ENCODE measurements at places on chromosomes 16 and 17.

- DNase-seq, result no peak
These were observed 53.4 kb upstream of the NLK start for GRCh38 chr17:27989046-27989445.

GRCh38 chr16:19680881-19681340 lies 37.1 kb downstream of the KNOP1 start:
- DNase-seq, result no peak

DNA sequence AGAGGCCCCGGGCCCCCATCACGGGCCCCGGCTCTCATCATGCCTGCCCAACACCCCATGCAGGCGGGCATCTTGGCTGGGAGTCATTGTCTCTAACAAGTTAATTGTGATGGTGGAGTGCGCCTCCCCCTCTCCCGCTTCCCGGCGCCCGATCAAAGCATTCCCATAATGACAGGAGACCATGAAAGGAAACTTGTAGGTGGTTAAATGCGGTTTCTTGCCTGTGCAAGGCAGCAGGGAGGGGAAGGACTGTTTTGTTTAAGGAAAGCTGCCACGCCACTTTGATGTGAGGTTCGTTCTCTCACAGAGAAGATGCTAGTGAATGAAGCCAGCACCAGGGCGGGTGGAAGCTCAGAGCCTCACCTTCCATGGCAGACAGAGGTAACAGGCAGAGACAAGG lies 45.4 kb downstream of the C16orf78 start:
- no peak for DNase-seq

DNA sequence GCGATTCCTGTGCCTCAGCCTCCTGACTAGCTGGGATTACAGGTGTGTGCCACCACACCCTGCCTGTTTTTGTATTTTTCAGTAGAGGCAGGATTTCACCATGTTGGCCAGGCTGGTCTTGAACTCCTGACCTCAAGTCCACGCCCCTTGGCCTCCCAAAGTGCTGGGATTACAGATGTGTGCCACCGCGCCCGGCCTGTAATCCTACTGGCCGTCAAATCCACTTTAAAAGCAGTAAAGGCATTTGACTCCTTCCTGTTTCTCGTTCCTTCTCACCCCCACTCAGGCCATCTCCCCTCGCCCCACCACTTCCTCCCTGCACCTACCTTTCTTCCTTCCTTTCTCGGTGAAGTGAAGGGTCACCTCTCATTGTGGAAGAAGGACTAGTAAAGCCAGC lies 69.4 kb upstream of the CREBBP start:
- no peak for DNase-seq

GRCh38 chr16:73781297-73781696 lies 515.3 kb upstream of the PSMD7 start:
- no peak for DNase-seq

GRCh38 chr17:81417879-81418709 lies 22.8 kb downstream of the BAHCC1 start:
- no peak for DNase-seq

- no peak for DNase-seq
These were observed 269.9 kb downstream of the SHISA9 start for GRCh38 chr16:13171313-13171712.

GRCh38 chr16:16016388-16016964 lies 67.1 kb downstream of the ABCC1 start:
- DNase-seq, result no peak

DNA sequence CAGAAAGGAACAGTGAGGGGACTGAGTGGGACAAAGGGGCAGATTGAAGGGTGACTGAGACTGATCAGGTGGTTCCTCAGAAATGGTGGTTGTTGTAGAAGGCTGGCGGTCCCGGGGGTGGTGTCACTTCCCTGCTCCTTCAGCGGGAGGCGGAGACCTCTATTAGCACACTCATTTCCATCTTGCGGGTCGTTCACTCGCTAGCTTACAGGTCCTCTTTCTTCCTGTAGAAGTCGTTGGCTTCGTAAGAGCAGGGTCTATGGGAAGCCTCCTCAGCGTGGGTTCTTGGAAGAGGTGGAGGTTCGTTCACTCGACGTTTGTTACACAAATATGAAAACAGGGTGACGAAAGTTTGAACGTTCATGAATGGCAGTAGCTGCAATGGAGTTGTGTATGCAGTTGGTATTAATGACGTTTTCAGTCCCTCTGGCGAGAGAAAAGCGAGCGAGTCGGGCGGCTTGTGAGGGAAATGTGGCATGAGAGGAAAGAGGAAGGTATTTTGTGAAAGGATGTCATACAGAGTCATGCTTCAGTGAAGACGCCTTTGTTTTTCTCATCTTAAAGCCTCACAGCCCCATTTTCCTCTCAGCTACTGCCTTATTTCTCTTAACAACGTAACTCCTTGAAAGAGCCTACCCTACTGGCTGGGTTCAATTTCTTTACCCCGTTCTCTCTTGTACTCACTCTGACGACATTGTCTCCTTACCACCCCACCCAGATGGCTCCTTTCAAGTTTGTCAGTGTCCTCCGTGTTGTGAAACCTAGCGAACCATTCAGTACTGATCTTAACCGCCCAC lies 667 bp downstream of the EFCAB13 start:
- peak; percentile 77 for DNase-seq

- DNase-seq, result no peak
These were observed 4.8 kb downstream of the GSG1L2 start for GRCh38 chr17:9817086-9817485.

DNA sequence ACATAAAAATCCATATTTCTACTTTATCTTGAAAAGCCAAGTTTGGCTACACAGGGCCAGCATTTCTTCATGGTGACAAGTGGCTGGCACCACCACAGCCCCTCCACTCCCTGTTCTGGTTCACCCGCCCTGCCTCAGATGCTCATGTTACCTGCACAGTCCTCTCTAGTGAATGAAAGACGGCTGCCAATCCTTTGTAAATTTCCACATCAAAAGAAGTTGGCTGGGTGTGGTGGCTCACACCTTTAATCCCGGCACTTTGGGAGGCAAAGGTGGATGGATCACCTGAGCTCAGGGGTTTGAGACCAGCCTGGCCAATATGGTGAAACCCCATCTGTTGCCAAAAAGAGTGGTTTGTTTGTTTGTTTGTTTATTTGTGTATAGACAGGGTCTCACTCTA lies 19.9 kb upstream of the CORO1A start:
- DNase-seq, result no peak

GRCh38 chr17:10328971-10329923 lies 43.6 kb downstream of the MYH13 start:
- no peak for DNase-seq

GRCh38 chr17:17793378-17794214 lies 43.2 kb downstream of the SREBF1 start:
- no peak for DNase-seq

GRCh38 chr16:2950353-2950724 lies 13.7 kb upstream of the KREMEN2 start:
- DNase-seq, result no peak
